Activated CD4-positive, alpha-beta T cell treated with anti-CD3 and anti-CD28 coated beads, Interleukin-2, amount 10 ng/mL, durations not matched to agents 24 days and 14 days (primary cell): ENCODE measurements at places on chromosomes 4 and X. TPM values are rescaled to one million over a fixed set of nuclear protein-coding genes. Genes with fewer than 3 reads are reported as not detected.

DNA sequence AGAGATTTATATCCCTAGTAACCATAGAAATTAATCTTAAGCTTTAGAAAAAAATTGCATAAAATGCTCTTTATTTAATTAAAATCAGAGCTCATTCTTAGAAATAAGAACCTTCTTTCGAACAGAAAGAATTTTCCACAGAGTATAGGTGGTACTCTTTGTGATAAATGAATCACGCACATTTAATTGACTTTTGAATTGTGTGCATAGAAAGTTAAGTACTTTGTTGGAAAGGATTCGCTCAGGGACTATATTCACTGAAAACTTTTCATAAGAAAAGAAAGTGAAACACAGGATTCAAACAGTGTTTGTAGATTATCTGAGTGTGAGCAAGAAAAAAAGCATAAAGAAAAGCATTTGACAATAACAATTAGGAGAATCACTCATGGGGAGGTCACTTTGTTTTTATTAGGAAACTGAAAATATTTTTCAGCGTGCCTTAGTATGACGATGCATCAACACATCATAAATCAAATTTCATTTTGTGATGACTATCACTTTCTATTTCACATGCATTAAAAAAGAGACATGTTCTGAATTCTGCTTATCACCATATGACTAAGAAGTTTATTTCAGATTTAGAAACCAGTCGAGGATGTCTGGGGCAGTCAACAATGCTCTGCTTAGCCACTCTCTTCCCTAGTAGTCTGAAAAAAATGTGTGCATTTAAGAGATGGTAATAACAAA is 49.5 kb downstream of the STX18 start:
- no peak for DNase-seq

GRCh38 chr4:136935305-136935704 is 597.0 kb downstream of the PCDH18 start:
- DNase-seq: no peak

DNA sequence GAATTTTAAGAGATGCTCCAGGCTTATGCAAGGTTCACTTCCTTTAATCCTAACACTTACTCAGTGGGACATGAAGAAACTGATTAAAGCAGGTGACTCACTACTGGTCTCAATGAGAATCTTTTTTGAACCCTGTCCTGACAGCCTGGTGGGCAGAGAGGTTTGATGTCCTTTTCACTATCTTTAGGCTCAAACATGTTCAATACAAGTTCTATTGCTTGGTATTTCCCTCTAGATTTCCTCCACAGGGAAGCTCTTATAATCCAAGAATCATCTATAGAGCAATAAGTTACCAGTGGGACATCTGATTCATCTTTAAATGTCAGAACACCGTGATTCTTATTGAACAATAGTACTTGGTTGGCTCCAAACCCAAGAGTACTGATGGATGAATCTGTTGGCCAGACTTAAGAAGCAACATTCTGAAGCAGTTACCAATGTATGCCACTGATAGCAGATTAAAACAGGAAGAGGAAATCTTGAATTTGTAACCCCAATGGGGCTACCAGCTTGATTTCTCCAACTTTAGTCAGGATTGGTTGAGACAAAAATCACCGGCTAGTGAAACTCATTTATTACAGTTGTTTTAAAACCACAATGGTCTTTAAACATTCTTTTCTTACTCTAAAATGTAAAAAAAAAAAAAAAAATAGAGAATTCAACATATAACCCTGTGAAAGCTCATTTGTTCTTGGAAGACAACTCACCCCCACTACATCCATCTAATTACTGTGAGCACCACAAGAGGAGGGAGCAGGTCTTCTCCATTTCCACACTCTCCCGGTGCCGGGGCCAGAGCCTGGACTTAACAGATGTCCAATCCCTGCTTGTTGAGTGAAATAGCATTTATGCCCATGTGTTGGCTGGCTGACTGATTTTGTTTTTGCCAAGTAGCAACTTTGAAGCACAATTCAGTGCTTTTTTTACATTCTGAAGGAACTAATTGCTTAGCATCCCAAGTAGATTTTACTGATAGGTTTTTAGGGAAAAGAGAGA is 43.3 kb downstream of the FGFBP1 start:
- DNase-seq: no peak

DNA sequence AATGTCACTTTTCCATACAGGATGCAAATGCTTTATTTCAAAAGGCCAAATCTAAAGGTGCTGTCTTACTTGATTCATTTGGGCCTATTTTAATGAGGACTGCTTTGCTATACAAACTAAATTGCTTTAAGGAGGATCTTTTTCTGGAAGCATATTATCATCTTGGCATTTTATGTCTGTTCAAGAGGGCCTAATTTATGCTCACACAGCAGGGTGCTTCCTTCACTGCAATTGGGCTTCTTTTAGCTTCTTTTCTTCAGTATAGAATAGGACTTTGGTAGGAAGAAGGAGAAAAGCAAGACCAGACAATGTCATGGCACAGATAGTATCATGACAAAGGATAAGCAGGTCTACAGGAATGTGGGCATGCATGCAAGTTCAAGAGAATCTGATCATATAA is 222.4 kb upstream of the ANKRD50 start:
- DNase-seq: no peak

GRCh38 chr4:81282131-81282530 is 67.1 kb upstream of the PRKG2 start:
- no peak for DNase-seq

Gene ODAPH
- total RNA-seq: 0.43 and 0.47 TPM in 2 replicates

Gene BTC
- not detected in 2 replicates for total RNA-seq

DNA sequence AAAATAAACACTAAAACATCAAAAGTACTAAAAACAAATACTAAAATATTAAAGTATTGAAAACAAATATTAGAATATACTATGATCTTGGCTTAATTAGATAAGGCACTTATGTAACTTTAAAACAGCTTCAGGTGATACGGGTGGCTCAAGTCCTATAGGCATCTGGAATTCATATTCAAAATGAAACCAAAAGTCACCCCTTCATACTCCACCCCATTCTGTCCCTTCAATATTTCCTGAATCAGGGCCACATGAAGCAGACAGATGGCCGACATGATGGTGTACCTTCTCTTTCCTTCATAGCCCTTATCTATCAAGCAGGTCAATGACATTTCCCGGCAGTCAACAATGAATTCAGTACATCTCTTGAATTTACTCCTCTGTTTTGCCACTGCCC is 71.9 kb upstream of the MAGEB10 start:
- DNase-seq: no peak

Gene DMD
- 3.2 and 5.0 TPM in 2 replicates for total RNA-seq

Gene GAGE13
- not detected in 2 replicates for total RNA-seq

GRCh38 chrX:10800796-10801195 is 180.4 kb upstream of the MID1 start:
- DNase-seq: no peak

DNA sequence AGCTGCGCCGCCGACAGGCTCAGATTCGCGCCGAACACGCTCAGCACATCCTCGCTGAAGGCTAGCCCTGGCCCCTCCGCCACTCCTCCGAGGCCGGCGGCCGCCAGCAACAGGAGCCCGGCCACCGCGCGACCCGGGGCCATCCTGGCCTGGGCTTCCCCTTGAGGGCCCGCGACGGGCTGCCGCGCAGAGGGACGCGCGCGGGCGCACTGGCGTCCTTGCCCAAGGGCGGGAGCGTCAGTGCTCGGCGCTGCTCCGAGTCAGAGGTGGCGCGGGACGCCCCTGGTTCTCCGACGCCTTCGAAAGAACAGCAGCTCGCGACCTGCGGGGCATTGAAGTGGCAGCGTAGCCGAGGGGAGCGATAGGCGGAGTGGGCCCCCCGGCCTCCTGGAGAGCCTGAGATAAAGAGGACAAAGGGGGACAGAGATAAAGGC is 745 bp downstream of the SLC39A8 start:
- DNase-seq: peak; percentile 92

Gene MAGEA4
- total RNA-seq: not detected in 2 replicates
